Purkinje cell (primary cell): ENCODE measurements at places on chromosomes 2 and 18. TPM values are rescaled to one million over a fixed set of nuclear protein-coding genes. Genes with fewer than 3 reads are reported as not detected.

The RAB31 gene
- 12.6 and 13.1 TPM in 2 replicates for polyA plus RNA-seq

The RESP18 gene
- 6.5 TPM in 1 of 2 replicates, not detected in the other for polyA plus RNA-seq

The HAAO gene
- not detected in 2 replicates for polyA plus RNA-seq

The POTEC gene
- not detected in 2 replicates for polyA plus RNA-seq

The FN1 gene
- polyA plus RNA-seq, result 3.6 and 7.4 TPM in 2 replicates

The GKN1 gene
- 2.8 and 5.7 TPM in 2 replicates for polyA plus RNA-seq

The FAM228B gene
- polyA plus RNA-seq, result 26.9 and 31.4 TPM in 2 replicates

The DSG4 gene
- not detected in 2 replicates for polyA plus RNA-seq

The CTNNA2 gene
- 22.3 and 26.9 TPM in 2 replicates for polyA plus RNA-seq

The KLHL41 gene
- polyA plus RNA-seq, result 0.36 and 2.1 TPM in 2 replicates

The MALT1 gene
- polyA plus RNA-seq, result 0.45 and 4.4 TPM in 2 replicates

The APOB gene
- polyA plus RNA-seq, result 0.05 TPM in 1 of 2 replicates, not detected in the other

The RNF25 gene
- polyA plus RNA-seq, result 1.6 and 2.1 TPM in 2 replicates

The DYSF gene
- not detected in 2 replicates for polyA plus RNA-seq

The MC5R gene
- not detected in 2 replicates for polyA plus RNA-seq

The ALPI gene
- polyA plus RNA-seq, result not detected in 2 replicates

The CAPN14 gene
- polyA plus RNA-seq, result 0.14 TPM in 1 of 2 replicates, not detected in the other

The DCDC2C gene
- not detected in 2 replicates for polyA plus RNA-seq

The ITGA6 gene
- polyA plus RNA-seq, result 1.2 and 2.0 TPM in 2 replicates

The PJVK gene
- 6.1 and 6.6 TPM in 2 replicates for polyA plus RNA-seq

The GREB1L gene
- 1.4 and 5.0 TPM in 2 replicates for polyA plus RNA-seq

The HRH4 gene
- not detected in 2 replicates for polyA plus RNA-seq

The LAMA1 gene
- 0.50 TPM in 1 of 2 replicates, not detected in the other for polyA plus RNA-seq

The ECEL1 gene
- not detected in 2 replicates for polyA plus RNA-seq

The XDH gene
- not detected in 2 replicates for polyA plus RNA-seq

The PLA2R1 gene
- 4.9 and 7.7 TPM in 2 replicates for polyA plus RNA-seq

The C1QL2 gene
- polyA plus RNA-seq, result not detected in 2 replicates

The LYPD6B gene
- not detected in 2 replicates for polyA plus RNA-seq

The ZAP70 gene
- not detected in 2 replicates for polyA plus RNA-seq

The NETO1 gene
- polyA plus RNA-seq, result 20.0 TPM in 1 of 2 replicates, not detected in the other

The C2orf78 gene
- polyA plus RNA-seq, result not detected in 2 replicates

The CRYGC gene
- polyA plus RNA-seq, result not detected in 2 replicates

The ITPRIPL1 gene
- polyA plus RNA-seq, result 0.22 TPM in 1 of 2 replicates, not detected in the other

The ESPNL gene
- not detected in 2 replicates for polyA plus RNA-seq

The MYO7B gene
- polyA plus RNA-seq, result not detected in 2 replicates

The EPAS1 gene
- 1.0 and 1.3 TPM in 2 replicates for polyA plus RNA-seq

The TRIM43 gene
- polyA plus RNA-seq, result not detected in 2 replicates
